ENCODE measurements at places on chromosomes 2 and 18. TPM values are rescaled to one million over a fixed set of nuclear protein-coding genes. Genes with fewer than 3 reads are reported as not detected.

DNA sequence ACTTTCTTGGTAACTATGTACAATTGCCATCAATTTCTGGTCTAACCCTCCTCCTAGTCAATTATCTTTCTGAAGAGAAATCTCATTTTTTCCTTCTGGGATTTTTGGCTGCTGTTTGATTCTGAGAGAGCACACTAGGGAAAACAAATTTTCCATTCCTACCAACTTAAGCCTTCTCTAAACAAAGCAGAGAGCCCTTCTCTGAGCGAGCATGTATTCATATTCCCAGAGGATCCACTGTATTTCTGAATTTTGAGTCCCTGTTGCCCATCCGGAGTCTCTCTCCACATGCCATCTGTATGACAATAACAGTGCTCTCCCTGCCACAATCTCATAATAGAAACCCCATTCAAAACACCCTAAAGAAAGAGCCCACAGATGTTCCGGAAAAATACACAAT, 78.5 kb downstream of the MAIP1 start:
- no peaks in the 10 kb centered on the region for H3K4me1 ChIP-seq
- no peaks in the 10 kb centered on the region for H3K36me3 ChIP-seq
- no peak for DNase-seq
- no peak overlapping the region for H3K4me3 ChIP-seq
- no peak overlapping the region for H3K27ac ChIP-seq
- no peaks in the 10 kb centered on the region for H3K27me3 ChIP-seq

GRCh38 chr18:10421859-10422258, 32.6 kb upstream of the APCDD1 start:
- H3K4me3 ChIP-seq, result no peak overlapping the region
- H3K27me3 ChIP-seq, result no peaks in the 10 kb centered on the region
- H3K27ac ChIP-seq, result no peak overlapping the region
- DNase-seq, result no peak
- no peaks in the 10 kb centered on the region for H3K36me3 ChIP-seq

- no peaks in the 10 kb centered on the region for H3K36me3 ChIP-seq
- peaks cover 1% of the 10 kb centered on the region for H3K4me1 ChIP-seq
- peak; percentile 48 for DNase-seq
Measured at GRCh38 chr2:170878505-170878904, 50.5 kb upstream of the GORASP2 start.

- H3K4me3 ChIP-seq, result no peak overlapping the region
- H3K27ac ChIP-seq, result no peak overlapping the region
- H3K36me3 ChIP-seq, result no peaks in the 10 kb centered on the region
- no peaks in the 10 kb centered on the region for H3K4me1 ChIP-seq
- DNase-seq, result no peak
Measured at GRCh38 chr18:68494802-68495581, 219.9 kb downstream of the TMX3 start.

GRCh38 chr2:232456296-232457120, 555 bp downstream of the ALPI start:
- DNase-seq, result no peak
- H3K4me1 ChIP-seq, result no peaks in the 10 kb centered on the region
- H3K27me3 ChIP-seq, result no peaks in the 10 kb centered on the region
- no peaks in the 10 kb centered on the region for H3K36me3 ChIP-seq
- H3K4me3 ChIP-seq, result no peak overlapping the region
- no peak overlapping the region for H3K27ac ChIP-seq

- no peaks in the 10 kb centered on the region for H3K27me3 ChIP-seq
- H3K36me3 ChIP-seq, result no peaks in the 10 kb centered on the region
- H3K27ac ChIP-seq, result no peak overlapping the region
- no peak overlapping the region for H3K4me3 ChIP-seq
Measured at GRCh38 chr2:197360744-197361156, 50.2 kb upstream of the ANKRD44 start.

DNA sequence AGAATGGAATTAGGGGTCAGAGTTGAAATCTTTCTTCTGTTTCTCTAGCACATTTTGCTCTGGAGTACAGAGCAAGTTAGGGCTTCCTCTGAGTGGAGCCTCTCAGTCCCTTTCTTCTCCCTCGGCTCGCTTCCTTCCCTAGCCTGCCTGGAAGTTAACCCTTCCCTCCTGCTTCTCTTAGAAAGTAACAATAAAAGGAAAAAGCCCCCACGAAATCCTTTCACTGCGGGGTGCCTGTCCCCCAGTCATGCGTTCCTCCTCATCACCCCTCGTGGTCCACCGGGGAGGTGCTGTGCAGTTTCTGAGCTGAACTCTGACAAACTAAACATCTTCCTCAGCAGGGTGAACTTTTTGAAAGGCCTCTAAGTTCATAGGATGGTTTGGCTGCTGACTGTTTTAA, 2.0 kb downstream of the IGFBP2 start:
- H3K27me3 ChIP-seq, result peaks cover 8% of the 10 kb centered on the region
- no peak overlapping the region for H3K27ac ChIP-seq
- no peak overlapping the region for H3K4me3 ChIP-seq
- H3K36me3 ChIP-seq, result no peaks in the 10 kb centered on the region

GRCh38 chr2:142997231-142997630, 119.8 kb downstream of the KYNU start:
- H3K27me3 ChIP-seq, result peaks cover 22% of the 10 kb centered on the region
- no peak overlapping the region for H3K4me3 ChIP-seq
- no peaks in the 10 kb centered on the region for H3K36me3 ChIP-seq
- DNase-seq, result no peak
- H3K4me1 ChIP-seq, result no peaks in the 10 kb centered on the region
- no peak overlapping the region for H3K27ac ChIP-seq

DNA sequence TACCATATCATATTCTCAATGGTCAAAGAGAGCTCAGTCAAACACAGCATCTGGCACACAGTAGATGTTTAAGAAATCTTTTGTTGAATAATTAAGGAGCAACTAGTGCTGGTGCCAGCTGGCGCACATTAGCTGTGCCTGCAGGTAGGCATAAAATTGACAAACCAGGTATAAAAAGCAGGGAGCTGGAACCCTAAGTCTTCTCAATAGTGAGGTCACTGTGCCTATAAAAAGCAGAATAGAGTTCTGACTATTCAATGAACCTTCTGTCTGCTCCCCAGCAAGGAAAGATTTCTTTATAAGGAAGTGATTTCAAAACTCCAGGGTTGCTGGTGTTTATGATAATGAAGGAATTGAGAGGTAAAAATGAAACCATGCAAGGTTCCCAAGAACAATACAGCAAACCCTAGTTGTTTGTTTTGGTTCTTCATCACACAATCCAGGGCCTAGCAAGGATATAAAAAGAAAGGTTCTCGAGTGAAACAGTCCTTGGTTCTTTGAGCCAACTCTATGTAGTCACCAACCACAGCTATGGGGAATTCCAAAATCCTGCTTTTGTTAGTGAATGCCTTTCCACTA, 76.1 kb downstream of the THADA start:
- H3K36me3 ChIP-seq, result no peaks in the 10 kb centered on the region
- no peak overlapping the region for H3K4me3 ChIP-seq
- DNase-seq, result no peak
- no peaks in the 10 kb centered on the region for H3K27me3 ChIP-seq

- DNase-seq, result no peak
- no peak overlapping the region for H3K4me3 ChIP-seq
- no peaks in the 10 kb centered on the region for H3K27me3 ChIP-seq
- H3K4me1 ChIP-seq, result no peaks in the 10 kb centered on the region
- no peaks in the 10 kb centered on the region for H3K36me3 ChIP-seq
Measured at GRCh38 chr18:22424565-22424963, 6.8 kb upstream of the CTAGE1 start.

DNA sequence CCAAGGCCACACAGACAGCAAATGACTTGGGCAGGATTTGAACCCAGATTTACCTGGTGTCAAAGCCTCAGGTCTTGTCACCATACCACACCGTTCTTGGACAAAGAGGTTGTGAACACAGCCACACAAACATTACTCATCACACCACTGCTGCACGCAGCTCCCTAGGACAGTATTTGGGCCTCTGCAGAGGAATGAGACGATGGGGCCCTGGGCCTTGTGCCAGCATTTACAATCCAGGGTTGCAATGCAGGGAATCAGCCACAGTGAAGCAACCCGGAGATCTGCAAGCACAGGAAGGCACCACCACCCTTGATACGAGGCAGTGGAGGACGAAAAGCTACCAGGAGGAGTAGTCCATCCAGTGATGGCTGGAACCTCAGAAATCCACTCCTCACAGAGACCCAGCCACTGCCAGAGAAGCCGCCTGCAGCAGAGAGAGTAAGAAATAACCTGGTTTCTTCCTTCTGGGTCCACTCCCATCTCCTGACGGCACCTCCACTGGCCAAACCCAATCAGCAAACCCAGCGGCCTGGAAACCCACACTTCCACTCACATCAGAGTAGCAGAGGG, 3.7 kb upstream of the MTCL1 start:
- DNase-seq, result no peak
- no peak overlapping the region for H3K4me3 ChIP-seq
- peaks cover 12% of the 10 kb centered on the region for H3K27me3 ChIP-seq
- no peaks in the 10 kb centered on the region for H3K36me3 ChIP-seq
- no peak overlapping the region for H3K27ac ChIP-seq

DNA sequence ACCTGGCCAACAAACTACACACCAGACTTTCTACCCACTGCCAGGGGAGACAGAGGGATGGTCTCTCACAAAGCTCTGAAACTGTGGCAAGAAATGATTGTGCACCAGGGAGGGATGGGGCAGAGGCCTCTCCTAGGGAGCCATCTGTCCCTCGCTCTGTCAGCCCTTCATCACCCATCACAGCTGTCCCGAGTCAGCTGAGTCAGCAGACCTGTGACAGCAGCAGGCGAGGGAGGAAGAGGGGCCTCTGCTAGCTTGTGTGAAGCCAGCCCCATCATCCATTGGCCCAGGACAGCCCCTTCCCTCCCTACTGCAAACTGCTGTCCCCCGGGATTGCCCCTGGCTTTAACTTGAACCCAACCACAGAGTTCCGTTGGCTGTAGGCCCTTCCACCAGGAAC, 5.0 kb downstream of the SH2D6 start:
- H3K36me3 ChIP-seq, result no peaks in the 10 kb centered on the region
- no peak overlapping the region for H3K27ac ChIP-seq
- H3K4me3 ChIP-seq, result no peak overlapping the region
- H3K4me1 ChIP-seq, result peaks cover 24% of the 10 kb centered on the region
- DNase-seq, result no peak

DNA sequence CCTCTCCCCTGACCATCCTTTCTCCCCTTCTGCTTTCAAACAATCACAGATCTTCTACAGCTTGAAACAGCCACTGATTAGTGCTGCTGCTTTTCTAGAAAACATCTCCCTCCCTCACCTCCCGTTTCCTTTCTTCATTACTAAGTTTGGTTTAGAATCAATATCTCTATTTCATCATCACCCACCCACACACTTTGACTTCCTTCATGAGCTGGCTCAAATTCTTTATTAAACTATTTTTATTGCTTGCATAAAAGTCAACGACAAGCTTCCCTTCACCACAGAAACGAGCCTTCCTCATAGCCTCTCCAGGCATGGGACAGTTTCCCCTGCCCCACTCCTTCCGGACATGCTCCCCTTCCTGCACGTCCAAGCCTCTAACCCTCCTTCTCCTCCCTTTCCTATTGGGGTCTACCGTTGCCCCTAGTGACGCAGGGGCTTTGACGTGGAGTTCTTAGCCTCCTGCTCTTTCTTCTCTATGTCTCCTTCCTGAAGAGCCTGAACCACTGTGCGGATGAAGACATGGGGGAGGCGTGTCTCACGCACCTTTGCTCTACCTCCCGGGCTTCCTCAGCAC, 172.0 kb downstream of the AFF3 start:
- H3K36me3 ChIP-seq, result no peaks in the 10 kb centered on the region
- H3K4me3 ChIP-seq, result no peak overlapping the region
- DNase-seq, result no peak
- H3K27ac ChIP-seq, result no peak overlapping the region

- H3K4me1 ChIP-seq, result no peaks in the 10 kb centered on the region
- H3K27ac ChIP-seq, result no peak overlapping the region
- no peak for DNase-seq
- H3K36me3 ChIP-seq, result no peaks in the 10 kb centered on the region
- H3K27me3 ChIP-seq, result no peaks in the 10 kb centered on the region
Measured at GRCh38 chr2:79219383-79219988, 59.9 kb upstream of the REG3A start.

DNA sequence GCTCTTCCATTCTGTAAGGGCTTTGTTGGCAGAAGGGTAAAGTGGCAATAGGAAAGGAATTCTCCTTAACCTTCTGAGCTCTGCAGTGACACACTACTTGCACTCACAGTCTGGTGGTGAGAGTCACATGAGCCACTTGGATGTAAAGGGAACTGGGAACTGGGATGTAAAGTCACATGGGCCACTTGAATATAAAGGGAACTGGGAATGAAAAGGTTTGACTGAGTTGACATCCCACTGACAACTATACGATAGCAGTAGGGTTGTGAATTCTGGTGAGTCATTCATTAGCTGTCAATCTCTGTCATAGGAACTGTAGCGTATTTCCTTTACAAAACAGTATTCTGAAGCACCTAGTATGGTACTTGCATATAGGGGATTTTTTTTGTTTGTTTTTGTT, 5.5 kb downstream of the RPE start:
- no peak overlapping the region for H3K27ac ChIP-seq
- DNase-seq, result no peak
- H3K4me3 ChIP-seq, result no peak overlapping the region
- H3K4me1 ChIP-seq, result peaks cover 28% of the 10 kb centered on the region
- peaks cover 45% of the 10 kb centered on the region for H3K36me3 ChIP-seq

DNA sequence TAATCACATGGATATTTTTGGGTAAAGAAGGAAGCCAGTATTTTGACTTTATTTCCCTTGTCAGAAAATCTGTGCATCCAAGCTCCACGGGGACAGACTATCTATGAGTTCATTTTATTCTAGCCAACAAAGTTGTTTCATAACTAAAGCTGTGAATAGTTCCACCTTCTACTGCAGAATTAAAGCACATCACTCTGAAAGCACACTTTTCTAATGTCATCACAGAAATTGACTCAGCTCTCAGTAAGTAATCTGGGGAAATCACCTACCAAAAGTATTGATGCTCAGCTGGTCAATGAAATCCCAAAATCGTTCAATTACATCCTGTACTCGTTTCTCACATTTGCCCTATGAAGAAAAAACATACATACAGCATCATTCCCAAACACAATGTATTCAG, 19.1 kb downstream of the IAH1 start:
- H3K36me3 ChIP-seq, result peaks cover 91% of the 10 kb centered on the region
- no peak overlapping the region for H3K27ac ChIP-seq
- no peak overlapping the region for H3K4me3 ChIP-seq
- H3K27me3 ChIP-seq, result no peaks in the 10 kb centered on the region

- no peaks in the 10 kb centered on the region for H3K36me3 ChIP-seq
- H3K4me1 ChIP-seq, result no peaks in the 10 kb centered on the region
- no peaks in the 10 kb centered on the region for H3K27me3 ChIP-seq
- no peak for DNase-seq
- no peak overlapping the region for H3K4me3 ChIP-seq
Measured at GRCh38 chr18:55908901-55909366, 320.9 kb upstream of the TCF4 start.

Gene COL3A1
- not detected for total RNA-seq

Gene SMARCAL1
- total RNA-seq, result 19.8 TPM

Gene UGT1A4
- total RNA-seq, result not detected

Gene NOL4
- not detected for total RNA-seq

Gene SCRN3
- 11.5 TPM for total RNA-seq

Gene CLEC4F
- not detected for total RNA-seq

Gene CPLX4
- not detected for total RNA-seq

Gene MGAT5
- 68.8 TPM for total RNA-seq

Gene SLC11A1
- 0.54 TPM for total RNA-seq

Gene POTEJ
- not detected for total RNA-seq

Gene RELCH
- total RNA-seq, result 76.5 TPM

Gene ANO7
- total RNA-seq, result 0.17 TPM

Measured in CD4-positive, CD25-positive, alpha-beta regulatory T cell (primary cell).